ENCODE measurements at places on chromosomes 5 and 9. TPM values are rescaled to one million over a fixed set of nuclear protein-coding genes. Genes with fewer than 3 reads are reported as not detected.

DNA sequence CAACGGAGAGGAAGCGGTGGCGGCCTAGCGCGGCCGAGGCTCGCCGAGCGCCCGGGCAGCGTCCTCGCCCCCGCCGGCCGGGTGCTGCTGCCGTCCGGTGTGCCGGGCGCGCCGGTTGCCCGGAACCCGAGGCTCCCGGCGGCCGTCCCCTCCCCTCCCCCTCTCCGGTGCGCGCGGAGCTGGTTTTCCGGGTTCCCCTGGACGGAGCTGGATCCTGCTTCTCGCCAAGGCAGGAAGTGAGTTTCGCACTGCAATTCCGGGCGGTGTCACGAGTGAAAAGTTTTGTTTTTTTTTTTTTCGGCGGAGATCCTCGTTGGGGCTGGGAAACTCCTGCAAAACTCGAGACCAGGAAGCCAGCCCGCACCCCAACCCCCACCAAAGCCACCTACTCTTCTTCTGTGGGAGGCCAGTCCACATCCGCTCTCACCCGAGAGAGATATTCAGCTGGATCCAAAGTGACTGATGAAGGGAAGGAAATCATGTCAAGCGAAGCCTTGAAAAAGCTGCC lies at the start of gene ERBIN:
Gene ERBIN, plus strand, starts transcription at position 300 of the 508 bp plus-strand sequence. CDS start 66,144 bp downstream, outside the sequence.
- H3K27ac ChIP-seq, result peak within 1 kb of the TSS; percentile 100
- H3K36me3 ChIP-seq, result no peaks in the 10 kb centered on the region
- no peaks in the 10 kb centered on the region for H3K27me3 ChIP-seq
- peaks cover 10% of the 10 kb centered on the region for H3K4me1 ChIP-seq

- H3K4me1 ChIP-seq, result peaks cover 10% of the 10 kb centered on the region
- no peaks in the 10 kb centered on the region for H3K36me3 ChIP-seq
- H3K4me3 ChIP-seq, result no peak overlapping the region
- no peaks in the 10 kb centered on the region for H3K27me3 ChIP-seq
- DNase-seq, result peak; percentile 68
These were observed 15.7 kb downstream of the PNPLA7 start for GRCh38 chr9:137534256-137535119.

- no peaks in the 10 kb centered on the region for H3K27me3 ChIP-seq
- H3K4me3 ChIP-seq, result no peak overlapping the region
- no peaks in the 10 kb centered on the region for H3K36me3 ChIP-seq
- H3K4me1 ChIP-seq, result no peaks in the 10 kb centered on the region
These were observed 162.8 kb downstream of the FAM174A start for GRCh38 chr5:100697970-100698369.

DNA sequence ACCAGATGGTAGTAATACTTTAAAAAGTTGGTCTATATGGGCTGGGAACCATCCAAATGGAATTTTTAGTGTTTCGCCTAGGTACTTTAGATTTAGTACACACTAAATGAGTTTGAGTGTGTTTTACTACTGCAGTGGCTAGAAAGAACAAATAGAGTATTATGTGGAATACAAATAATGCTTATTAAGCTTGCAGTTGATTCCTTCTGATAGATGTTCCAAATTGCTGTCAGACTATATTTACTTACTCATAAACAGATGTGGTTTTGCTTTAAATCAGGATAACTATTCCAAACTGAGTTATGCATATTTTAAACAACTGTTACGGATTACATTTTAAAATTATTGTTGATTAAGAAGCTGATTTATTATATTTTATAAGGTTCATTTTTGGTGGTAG lies 103.3 kb downstream of the ZSWIM6 start:
- no peaks in the 10 kb centered on the region for H3K27me3 ChIP-seq
- DNase-seq, result no peak
- H3K4me3 ChIP-seq, result no peak overlapping the region
- H3K36me3 ChIP-seq, result no peaks in the 10 kb centered on the region
- H3K27ac ChIP-seq, result no peak overlapping the region

DNA sequence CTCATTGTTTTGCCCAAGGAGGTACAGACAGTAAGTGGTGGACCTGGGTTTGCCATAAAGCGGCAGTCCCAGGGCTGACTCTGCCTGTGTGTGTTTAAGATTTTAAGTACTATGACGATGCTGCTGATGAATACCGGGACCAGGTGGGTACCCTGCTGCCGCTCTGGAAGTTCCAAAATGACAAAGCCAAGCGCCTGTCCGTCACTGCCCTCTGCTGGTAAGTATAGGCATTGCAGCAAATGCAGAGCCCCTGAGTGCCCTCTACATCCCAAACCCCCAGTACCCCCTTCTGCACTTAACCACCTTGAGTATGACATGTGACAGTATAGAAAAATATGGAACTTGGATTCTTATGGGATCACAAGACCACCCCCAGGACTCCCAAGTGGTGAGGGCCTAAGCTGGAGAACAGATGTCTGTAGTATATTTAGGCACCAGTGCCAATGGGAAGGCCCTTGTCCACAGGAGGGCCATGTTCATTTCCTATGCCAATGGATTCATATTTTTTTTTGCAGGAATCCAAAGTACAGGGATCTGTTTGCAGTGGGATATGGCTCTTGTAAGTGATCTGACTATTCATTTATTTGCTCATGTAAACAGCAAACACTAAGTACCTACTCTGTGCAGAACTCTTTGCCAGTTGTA lies 22.0 kb downstream of the ENHO start:
- DNase-seq, result peak; percentile 52
- H3K27me3 ChIP-seq, result no peaks in the 10 kb centered on the region
- no peak overlapping the region for H3K27ac ChIP-seq
- H3K36me3 ChIP-seq, result no peaks in the 10 kb centered on the region
- peaks cover 14% of the 10 kb centered on the region for H3K4me1 ChIP-seq
- no peak overlapping the region for H3K4me3 ChIP-seq

DNA sequence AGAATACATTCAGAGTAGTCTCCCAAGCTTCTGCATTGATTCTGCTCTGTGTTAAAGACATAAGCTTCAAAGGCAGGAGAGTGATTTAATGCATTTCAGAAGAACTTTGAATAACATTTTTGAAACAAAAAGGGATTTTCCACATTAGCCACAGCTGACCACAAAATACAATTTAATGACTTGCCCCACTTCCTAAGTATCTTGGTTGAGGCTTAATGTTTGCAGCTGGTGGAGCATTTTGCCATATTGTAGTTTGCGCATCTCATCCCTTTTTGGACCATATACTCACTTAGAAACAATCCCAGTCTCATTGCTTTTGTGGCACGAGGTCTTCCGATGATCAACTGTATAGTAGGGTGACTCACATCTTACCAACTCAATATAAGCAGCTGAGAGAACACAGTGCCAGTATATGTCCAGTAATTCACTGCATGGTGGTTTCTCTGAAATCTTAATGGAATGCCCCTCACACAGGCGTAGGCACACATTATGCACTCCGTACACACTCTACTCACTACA lies 455.8 kb upstream of the PTGER4 start:
- no peaks in the 10 kb centered on the region for H3K36me3 ChIP-seq
- no peak overlapping the region for H3K27ac ChIP-seq
- H3K27me3 ChIP-seq, result no peaks in the 10 kb centered on the region
- no peak overlapping the region for H3K4me3 ChIP-seq
- H3K4me1 ChIP-seq, result peaks cover 35% of the 10 kb centered on the region

MCTP1 gene
- total RNA-seq, result 6.1 TPM

PDE6A gene
- not detected for total RNA-seq
